ENCODE measurements at places on chromosomes 5 and 9.
A peak's percentile ranks its signal among the peaks of the same experiment; 100 is the strongest.

- H3K36me3 ChIP-seq: no peaks in the 10 kb centered on the region
- no peaks in the 10 kb centered on the region for H3K4me1 ChIP-seq
- no peak overlapping the region for H3K27ac ChIP-seq
- H3K27me3 ChIP-seq: no peaks in the 10 kb centered on the region
- no peak overlapping the region for H3K4me3 ChIP-seq
- no peak for DNase-seq
Observed at GRCh38 chr9:13023498-13023897, 248.7 kb downstream of the LURAP1L start.

DNA sequence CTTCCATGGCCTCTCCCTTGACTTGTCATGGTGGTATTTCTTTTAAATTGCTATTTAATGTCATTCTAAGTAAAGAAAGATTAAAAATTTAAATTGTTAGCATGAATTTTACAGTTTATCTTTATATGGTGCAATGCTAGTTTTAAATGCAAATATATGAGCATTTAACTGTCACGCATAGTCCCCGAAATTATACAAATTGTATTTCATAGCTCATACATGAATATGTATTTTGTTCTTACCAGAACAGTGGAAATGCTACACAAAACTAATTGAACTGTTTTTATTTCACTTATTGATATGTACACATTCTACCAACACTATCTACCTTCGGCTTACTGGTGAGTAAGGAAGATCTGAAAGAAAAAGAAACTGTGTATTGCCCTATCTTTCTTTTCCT, 125.8 kb downstream of the CARTPT start:
- H3K27ac ChIP-seq: no peak overlapping the region
- no peak overlapping the region for H3K4me3 ChIP-seq
- no peaks in the 10 kb centered on the region for H3K27me3 ChIP-seq
- no peaks in the 10 kb centered on the region for H3K36me3 ChIP-seq

DNA sequence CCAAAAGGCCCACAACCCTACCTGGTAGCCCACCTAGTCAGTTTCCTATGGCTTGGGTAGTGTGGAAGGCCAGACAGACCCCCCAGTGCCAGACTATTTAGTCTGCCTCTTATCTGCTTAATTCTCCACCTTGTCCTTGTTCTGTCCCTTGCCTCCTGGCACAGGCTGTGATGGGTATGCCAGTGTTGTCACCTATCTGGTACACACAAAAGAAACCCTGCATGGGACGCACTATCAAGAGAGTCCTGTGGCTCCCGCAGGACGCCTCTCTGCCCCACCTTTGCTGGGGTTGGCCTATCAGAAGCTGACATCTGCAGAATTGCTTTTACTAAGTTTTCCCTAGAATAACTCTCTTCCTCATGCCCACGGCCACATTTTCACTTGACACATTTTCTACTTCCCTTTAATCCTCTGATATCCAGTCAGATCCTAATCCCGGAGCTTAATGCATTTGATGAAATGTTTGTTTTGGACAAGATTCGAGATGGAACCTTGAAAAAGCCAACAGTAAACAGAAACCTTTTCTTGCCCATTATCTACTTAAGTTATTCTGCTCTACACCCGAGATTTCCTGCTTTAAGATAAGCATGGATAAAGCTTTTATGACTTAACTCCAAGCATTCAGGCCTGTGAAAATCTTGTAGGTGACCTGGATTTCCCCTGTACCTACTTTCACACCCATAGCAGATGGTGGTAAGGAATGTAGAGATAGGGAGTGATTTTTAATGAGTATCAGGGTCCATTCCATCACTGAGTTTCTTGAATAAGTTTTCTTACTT, 468.5 kb downstream of the ZNF608 start:
- H3K27ac ChIP-seq: no peak overlapping the region
- no peak for DNase-seq
- no peaks in the 10 kb centered on the region for H3K4me1 ChIP-seq

DNA sequence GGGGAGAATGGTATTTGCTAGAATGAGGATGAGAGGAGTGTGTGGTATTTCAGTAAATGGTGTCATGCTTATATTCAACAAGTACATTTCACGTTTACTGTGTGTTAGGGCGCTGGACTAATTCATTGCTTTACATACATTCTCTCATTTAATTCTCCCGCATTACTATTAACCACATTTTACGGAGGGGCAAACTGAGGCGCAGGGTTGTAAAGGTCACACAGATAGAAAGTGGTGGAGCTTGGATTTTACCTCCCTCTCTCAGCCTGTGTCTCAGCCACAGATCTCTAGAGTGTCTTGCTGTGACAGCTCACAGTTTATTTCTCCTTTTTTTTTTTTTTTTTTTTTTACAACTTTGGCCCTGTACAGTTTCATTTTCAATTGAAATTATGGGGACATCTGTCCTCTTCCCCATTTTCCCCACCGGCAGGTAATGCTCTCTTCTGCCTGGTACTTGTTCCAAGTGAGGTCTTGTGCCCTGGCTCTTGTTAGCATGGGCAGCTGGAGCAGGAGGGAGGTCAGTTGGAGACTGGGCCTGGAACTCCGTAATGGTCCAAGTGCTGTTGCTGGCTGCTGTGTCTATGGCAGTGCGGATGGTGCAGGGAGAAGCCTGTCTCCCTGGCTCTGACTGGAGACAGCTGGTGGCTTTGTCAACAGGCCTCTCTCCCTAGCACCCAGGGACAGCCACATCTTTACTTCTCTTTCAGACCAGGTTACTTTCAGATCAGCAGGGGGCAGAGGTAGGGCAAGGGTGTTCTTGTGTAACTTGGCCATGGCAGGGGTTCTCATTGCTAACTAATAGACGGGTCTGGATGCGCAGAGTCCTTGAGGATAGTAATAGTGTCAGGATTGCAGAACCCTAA, 20.5 kb upstream of the NDST1 start:
- H3K27ac ChIP-seq: no peak overlapping the region
- H3K4me1 ChIP-seq: no peaks in the 10 kb centered on the region
- DNase-seq: no peak
- H3K36me3 ChIP-seq: no peaks in the 10 kb centered on the region
- H3K4me3 ChIP-seq: no peak overlapping the region

DNA sequence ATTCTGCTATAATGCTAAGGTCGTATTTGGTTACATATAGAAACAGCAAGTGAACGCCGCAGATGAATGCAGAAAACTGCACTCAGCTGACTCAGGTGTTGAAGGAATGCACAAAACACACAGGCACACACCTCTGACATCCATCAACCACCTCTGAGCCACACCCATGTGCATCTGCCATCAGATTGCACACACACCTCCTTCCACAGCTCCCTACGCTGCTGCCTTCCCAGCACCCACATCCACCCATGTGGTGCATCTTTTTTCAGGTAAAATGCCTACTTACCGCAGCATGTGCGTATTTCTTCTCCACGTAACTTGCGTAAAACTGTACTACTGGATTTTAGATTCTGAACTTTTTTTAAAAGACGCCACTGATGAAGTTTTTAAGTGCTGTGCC, 7.1 kb downstream of the STK10 start:
- H3K36me3 ChIP-seq: peaks cover 17% of the 10 kb centered on the region
- no peaks in the 10 kb centered on the region for H3K27me3 ChIP-seq
- H3K4me3 ChIP-seq: no peak overlapping the region
- peaks cover 98% of the 10 kb centered on the region for H3K4me1 ChIP-seq

DNA sequence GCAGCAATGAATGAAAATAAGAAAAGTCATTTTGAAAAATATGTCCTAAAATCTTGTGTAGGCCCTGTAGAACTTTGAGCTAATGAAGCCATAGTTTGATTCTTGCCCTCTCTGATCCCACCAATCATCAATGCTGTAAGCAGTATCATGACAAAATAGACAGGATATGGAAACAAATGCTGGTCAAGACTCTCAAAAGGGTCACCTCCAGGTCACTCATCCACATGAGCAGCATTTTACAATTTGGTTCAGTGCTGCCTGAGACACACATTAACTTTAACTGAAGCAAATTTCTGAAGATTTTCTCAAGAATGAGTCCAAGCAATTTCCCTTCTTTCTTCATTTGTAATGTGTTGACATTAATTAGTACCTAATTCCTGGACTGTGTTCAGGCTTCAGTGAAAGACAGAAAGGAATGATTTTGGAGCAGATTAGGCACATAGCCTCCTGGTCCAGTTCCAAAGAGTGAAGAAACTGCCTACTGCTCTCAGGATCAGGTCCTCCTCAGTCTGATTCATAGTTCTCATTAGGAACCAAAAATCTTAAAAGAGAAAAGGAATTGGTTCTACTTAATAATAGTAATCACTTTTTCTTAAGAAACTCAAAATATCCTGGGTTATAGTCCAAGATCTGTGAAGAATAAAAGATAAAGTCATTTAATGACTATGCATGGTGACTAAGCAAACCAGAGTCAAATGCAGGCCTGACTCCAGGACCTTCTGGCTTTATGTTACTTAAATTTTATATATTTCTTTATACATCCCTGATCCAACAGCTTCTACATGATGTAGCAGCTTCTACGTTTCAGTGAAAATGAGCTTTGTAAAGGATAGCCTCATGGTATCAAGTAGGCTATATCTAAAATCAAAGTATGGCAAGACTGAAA, 192.1 kb upstream of the RGMB start:
- no peak overlapping the region for H3K27ac ChIP-seq
- no peaks in the 10 kb centered on the region for H3K27me3 ChIP-seq
- H3K36me3 ChIP-seq: no peaks in the 10 kb centered on the region
- no peak for DNase-seq
- no peaks in the 10 kb centered on the region for H3K4me1 ChIP-seq

GRCh38 chr5:76547242-76547890, 75.8 kb downstream of the F2RL2 start:
- H3K4me1 ChIP-seq: peaks cover 29% of the 10 kb centered on the region
- peak overlapping the region; percentile 91 for H3K27ac ChIP-seq
- H3K27me3 ChIP-seq: no peaks in the 10 kb centered on the region
- H3K36me3 ChIP-seq: no peaks in the 10 kb centered on the region
- H3K4me3 ChIP-seq: peak overlapping the region; percentile 19
- no peak for DNase-seq

DNA sequence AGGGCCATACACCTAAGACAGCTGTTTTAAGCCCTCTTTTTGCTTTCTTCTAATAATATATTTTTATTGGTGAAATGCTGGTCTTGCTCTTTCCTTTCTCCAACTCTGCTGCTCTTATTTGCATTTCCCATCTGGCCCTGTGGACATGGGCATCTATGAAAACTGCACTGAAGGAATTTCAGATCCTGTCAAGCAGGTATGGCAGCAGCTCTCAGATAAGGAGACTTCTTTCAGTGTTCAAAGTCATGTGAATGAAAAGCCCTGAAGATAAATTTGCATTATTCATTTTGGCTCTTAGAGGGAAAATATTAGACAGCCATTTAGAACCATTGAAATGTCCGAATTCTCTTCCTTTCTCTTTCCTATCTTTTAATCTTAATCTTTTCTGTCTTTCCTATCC, 668.0 kb upstream of the RIOK2 start:
- H3K27me3 ChIP-seq: no peaks in the 10 kb centered on the region
- H3K4me1 ChIP-seq: no peaks in the 10 kb centered on the region

DNA sequence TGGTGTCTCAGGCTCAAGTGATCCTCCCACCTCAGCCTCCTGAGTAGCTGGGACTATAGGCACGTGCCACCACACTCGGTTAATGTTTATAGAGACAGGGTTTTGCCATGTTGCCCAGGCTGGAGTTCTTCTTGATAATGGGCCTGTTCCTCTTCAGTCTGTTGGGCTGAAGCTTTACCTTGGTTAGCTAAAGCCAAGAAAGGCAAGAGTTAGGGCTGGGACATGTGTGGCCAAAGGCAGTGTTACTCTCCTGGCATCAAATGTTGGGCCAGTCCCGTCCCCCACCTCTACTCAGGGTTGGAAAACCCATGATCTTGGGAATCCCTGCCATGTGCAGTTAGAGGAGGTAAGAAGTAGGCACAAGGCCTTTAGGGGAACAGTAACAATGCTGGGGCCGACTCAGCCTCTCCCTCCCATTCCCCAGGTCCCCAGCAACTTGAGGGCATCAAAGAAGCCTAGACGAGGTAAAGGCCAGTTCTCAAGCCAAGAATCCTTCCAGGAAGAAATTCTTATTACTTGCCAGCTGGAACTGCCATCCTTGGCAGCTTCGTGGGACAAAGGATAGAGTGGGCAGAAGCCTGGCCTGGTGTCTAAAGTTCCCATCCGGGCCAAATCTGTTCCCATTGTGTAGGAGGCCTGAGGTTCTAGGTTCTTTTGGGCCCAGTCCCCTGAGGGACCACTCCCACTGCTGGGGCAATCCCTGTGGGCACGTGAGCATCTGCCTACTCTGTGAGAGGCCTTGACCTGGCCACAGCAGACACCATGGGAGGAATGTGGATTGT, 4.5 kb downstream of the EGR1 start:
- H3K4me3 ChIP-seq: no peak overlapping the region
- no peak for DNase-seq
- H3K27ac ChIP-seq: no peak overlapping the region
- peaks cover 27% of the 10 kb centered on the region for H3K4me1 ChIP-seq

DNA sequence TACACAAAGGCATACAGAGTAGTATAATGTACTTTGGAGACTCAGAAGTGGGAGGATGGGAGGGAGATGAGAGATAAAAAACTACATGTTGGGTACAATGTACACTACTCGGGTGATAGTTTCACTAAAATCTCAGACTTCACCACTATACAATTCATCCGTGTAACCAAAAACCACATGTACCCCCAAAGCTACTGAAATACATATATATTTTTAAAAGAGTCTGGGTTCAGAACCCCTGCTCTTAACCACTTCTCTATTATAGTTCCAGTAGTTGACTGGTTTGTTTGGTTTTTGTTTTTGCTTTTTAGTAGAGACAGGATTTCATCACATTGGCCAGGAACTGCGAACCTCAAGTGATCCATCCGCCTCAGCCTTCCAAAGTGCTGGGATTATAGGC, 22.6 kb downstream of the SGTB start:
- H3K36me3 ChIP-seq: peaks cover 67% of the 10 kb centered on the region
- H3K4me3 ChIP-seq: no peak overlapping the region
- no peaks in the 10 kb centered on the region for H3K27me3 ChIP-seq

DNA sequence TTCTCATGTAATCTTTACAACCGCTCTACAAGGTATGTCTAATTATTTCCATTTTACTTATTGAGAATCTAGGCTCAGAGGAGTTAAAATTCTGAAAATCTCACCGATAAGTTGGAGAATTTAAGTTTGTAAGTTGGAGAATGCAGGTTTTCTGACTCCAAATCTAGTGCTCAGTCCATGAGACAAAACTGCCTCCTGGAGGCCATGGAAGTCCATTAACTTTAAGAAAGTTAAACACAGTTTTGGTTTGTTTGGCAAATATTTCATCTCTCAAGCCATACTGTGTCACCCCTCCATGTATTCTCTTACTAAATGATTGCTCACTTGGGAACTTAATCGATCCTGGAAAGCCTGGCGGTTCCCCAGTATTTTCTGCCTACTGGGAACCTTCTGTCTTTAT, 52.6 kb downstream of the INIP start:
- H3K4me1 ChIP-seq: no peaks in the 10 kb centered on the region
- H3K27me3 ChIP-seq: no peaks in the 10 kb centered on the region
- no peak overlapping the region for H3K27ac ChIP-seq
- H3K4me3 ChIP-seq: no peak overlapping the region
- no peaks in the 10 kb centered on the region for H3K36me3 ChIP-seq

DNA sequence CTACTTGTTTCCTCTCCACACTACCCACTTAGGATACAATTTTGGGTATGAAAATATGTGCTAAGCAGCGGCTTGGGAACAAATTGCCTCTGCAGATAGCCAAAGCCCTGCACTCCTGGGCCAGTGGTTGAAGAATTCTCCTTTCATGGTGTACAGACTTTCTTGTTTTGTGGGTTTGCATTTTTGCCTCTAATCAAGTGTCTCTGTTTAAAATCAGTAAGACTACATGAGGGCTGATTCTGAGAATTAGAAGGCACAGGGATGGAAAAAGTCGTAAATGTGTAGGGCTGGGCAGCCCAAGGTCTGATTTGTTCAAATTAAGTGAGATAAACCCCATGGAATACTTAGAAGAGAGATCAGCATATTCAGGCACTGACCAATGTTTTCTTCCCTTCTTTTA, 103.7 kb upstream of the CD180 start:
- H3K4me1 ChIP-seq: no peaks in the 10 kb centered on the region
- DNase-seq: no peak
- no peaks in the 10 kb centered on the region for H3K27me3 ChIP-seq
- no peak overlapping the region for H3K27ac ChIP-seq
- no peak overlapping the region for H3K4me3 ChIP-seq
- no peaks in the 10 kb centered on the region for H3K36me3 ChIP-seq
